Sigmoid colon (tissue), 7 donors: ENCODE measurements at places on chromosomes 1 and 21. TPM values are rescaled to one million over a fixed set of nuclear protein-coding genes. Genes with fewer than 3 reads are reported as not detected.

GRCh38 chr1:246726881-246727280 lies 2.7 kb downstream of the SCCPDH start:
- H3K36me3 ChIP-seq, result peaks cover 17% of the 10 kb centered on the region
- no peaks in the 10 kb centered on the region for H3K27me3 ChIP-seq
- no peak for DNase-seq
- peak overlapping the region; percentile 86 for H3K27ac ChIP-seq
- H3K4me3 ChIP-seq, result no peak overlapping the region

GRCh38 chr1:2801535-2802291 lies at the start of gene TTC34:
Gene TTC34, minus strand, starts transcription at chr1:2801693. Its CDS starts 866 bp downstream, at chr1:2800827.
- H3K27me3 ChIP-seq, result peaks cover 85% of the 10 kb centered on the region
- H3K4me3 ChIP-seq, result no peak within 1 kb of the TSS
- peak; percentile 61 for DNase-seq
- no peaks in the 10 kb centered on the region for H3K4me1 ChIP-seq
- no peak within 1 kb of the TSS for H3K27ac ChIP-seq
- H3K36me3 ChIP-seq, result no peaks in the 10 kb centered on the region

GRCh38 chr1:231976231-231976630 lies 349.6 kb downstream of the DISC1 start:
- no peaks in the 10 kb centered on the region for H3K4me1 ChIP-seq
- H3K27ac ChIP-seq, result no peak overlapping the region

GRCh38 chr1:79694241-79694640 lies 687.7 kb upstream of the ADGRL4 start:
- H3K4me1 ChIP-seq, result no peaks in the 10 kb centered on the region
- H3K27ac ChIP-seq, result no peak overlapping the region
- H3K36me3 ChIP-seq, result no peaks in the 10 kb centered on the region
- no peak overlapping the region for H3K4me3 ChIP-seq
- H3K27me3 ChIP-seq, result no peaks in the 10 kb centered on the region
- no peak for DNase-seq

DNA sequence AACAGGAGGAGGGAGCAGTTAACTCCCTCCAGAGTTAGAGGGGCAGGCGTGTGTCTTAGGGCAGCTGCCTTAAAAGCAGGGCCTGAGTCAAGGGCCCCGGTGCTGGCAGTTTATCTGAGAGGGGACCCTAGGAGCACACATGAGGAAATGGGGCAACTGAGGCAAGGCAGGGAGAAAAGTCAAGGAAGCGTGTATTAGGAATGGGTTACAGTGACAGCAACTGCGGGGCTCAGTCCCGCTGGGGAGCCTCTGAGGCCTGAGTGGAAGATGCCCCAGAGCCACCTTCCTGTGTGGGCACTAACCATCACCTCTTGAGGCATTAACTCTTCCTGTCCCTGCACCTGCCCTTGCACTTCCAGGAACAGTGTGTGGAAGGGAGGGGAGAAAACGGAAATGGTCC lies 276.3 kb downstream of the MATN1 start:
- no peaks in the 10 kb centered on the region for H3K4me1 ChIP-seq
- H3K27me3 ChIP-seq, result no peaks in the 10 kb centered on the region
- H3K4me3 ChIP-seq, result no peak overlapping the region

DNA sequence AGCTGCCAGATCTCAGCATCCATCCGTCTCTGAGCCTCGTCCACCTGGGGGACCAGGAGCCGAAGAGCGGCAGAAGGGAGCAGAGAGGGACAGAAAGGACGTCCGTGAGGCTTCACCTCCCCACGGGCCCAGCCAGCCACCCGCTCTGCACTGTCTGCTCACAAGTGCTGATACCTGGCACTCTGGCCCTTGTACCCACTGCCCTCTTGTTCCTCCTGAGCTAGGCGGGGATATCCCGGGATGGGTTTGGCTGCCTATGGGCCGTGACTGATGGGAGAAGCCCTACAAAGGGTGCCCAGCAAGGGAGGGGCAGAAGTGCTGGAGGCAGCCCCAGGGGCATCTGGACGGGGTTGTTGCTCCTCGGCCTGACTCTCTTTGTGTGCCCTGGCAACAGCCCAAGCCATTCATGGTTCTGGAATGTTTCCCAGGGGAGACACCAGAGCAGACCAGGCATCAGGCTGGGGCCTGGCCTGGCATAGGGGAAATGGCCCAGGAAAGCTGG lies 57.6 kb downstream of the LDLRAD2 start:
- H3K4me3 ChIP-seq, result no peak overlapping the region
- H3K27ac ChIP-seq, result peak overlapping the region; percentile 84
- peak; percentile 97 for DNase-seq
- H3K27me3 ChIP-seq, result no peaks in the 10 kb centered on the region
- H3K4me1 ChIP-seq, result peaks cover 51% of the 10 kb centered on the region

DNA sequence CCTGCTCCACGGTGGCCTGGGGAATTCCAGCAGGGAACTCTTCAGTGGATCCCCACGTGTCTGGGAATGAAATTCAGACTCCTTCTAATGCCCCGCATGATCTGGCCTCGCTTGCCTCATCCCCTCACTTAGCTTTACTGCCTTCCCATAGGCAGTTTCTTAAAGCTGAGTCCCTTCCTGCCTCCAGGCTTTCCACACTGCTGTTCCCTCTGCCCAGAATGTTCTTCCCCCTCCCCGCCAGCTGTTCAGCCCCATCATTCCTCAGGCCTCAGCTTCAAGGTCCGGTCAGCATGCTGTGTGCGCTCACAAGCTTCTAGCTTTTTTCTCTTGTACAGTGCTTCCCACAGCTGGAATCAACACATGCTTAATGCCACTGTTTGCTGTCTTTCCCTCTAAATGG lies 54.9 kb upstream of the WASF2 start:
- peaks cover 78% of the 10 kb centered on the region for H3K4me1 ChIP-seq
- H3K36me3 ChIP-seq, result peaks cover 22% of the 10 kb centered on the region
- peak overlapping the region; percentile 85 for H3K27ac ChIP-seq

GRCh38 chr1:149848340-149849110 lies 50.8 kb upstream of the BOLA1 start:
- DNase-seq, result no peak
- no peak overlapping the region for H3K4me3 ChIP-seq
- H3K36me3 ChIP-seq, result no peaks in the 10 kb centered on the region
- H3K27ac ChIP-seq, result no peak overlapping the region

DNA sequence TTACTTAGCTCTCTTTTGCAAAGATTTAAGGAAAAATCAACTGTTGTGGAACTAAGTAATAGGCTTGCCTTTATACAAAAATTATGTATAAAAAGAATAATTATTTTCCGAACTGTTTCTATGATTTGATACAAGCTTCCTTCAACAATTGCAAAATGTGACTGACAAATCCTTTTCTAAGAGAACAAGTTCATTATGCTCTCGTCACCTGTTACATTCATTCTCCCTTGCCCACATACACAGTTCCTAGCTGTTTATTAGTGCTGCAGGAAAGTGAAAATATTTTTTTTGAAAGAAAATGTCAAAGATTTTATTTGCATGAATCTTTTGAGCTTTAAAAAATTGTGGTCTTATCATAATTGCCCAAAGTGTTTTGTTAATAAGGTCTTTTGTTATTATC lies 466.2 kb downstream of the USP25 start:
- no peaks in the 10 kb centered on the region for H3K27me3 ChIP-seq
- H3K27ac ChIP-seq, result peak overlapping the region; percentile 65
- H3K4me1 ChIP-seq, result no peaks in the 10 kb centered on the region
- peak overlapping the region; percentile 15 for H3K4me3 ChIP-seq

DNA sequence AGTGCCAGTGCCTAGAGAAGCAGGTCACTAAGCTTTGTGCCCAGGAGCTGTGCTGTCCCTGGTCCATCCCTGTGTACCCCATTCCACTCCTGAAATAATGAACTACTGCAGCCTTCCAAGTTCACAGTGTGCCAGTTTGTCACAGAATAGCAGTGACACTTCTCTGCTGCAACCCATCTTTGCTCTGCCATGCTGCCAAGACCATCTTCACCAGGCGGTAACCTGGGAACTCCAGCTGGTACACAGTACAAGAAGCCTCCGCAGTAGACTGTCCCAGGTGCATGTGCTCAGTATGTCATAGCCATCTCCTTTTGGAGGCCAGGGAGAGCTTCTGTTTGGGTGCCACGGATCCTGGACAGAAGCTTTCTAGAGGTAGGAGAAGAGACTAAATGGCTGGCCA lies 138.0 kb downstream of the DHRS3 start:
- H3K4me3 ChIP-seq, result no peak overlapping the region
- no peaks in the 10 kb centered on the region for H3K27me3 ChIP-seq
- no peaks in the 10 kb centered on the region for H3K36me3 ChIP-seq

DNA sequence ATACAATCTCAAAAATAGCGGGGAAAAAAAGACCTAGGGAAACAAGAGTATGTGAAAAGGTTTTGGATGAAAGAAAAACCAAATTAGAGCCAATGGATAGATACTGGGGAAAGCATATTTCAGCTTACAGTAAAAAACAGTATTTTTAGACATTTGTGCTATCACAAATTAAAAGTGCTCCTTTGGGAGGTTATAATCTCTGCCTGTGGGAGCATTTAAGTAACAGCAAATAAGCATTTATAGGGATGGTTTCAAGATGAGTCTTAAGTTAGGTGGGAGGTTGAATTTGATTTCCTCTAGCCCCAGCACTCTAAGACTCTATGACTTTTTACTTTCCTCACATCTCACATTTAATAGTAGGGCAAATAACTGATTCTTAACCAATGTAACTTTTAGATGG lies 79.6 kb upstream of the SLFNL1 start:
- peak overlapping the region; percentile 76 for H3K27ac ChIP-seq
- no peak for DNase-seq
- H3K27me3 ChIP-seq, result no peaks in the 10 kb centered on the region
- H3K36me3 ChIP-seq, result no peaks in the 10 kb centered on the region

CCT8 gene
- total RNA-seq, result 67.3 TPM

DNA sequence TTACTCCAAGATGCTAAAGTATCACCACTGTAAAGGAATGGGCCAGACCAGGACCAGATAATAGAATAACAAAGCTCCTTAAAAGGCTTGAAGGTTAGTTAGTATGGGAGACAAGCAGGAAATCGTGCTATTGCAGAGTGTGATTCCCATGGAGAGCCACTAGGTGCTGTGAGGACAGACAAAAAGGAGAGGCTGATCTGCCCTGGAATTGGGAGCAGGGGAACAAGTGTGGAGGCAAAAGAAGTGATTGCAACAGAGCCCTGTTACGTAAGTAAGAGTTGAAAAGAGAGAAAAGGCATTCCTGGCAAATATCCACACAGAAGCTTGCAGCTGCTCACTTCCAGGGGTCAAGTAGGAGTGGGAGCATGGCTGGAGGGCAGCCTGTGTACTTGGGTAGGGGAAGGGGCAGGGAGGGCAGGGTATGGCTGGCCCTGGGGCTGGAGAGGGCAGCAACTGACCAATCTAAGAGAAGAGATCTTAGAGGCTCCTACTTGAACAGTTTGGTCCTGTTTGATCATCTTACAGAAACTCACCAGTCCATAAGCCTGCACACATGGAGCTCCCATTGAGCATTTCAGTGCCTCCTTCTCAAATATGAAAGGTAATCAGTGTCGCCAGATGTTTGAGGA lies 207.7 kb upstream of the GJB5 start:
- no peaks in the 10 kb centered on the region for H3K36me3 ChIP-seq

GRCh38 chr1:10108948-10109708 lies 76.4 kb downstream of the UBE4B start:
- H3K27me3 ChIP-seq, result no peaks in the 10 kb centered on the region
- peak overlapping the region; percentile 71 for H3K27ac ChIP-seq
- DNase-seq, result no peak
- peaks cover 22% of the 10 kb centered on the region for H3K36me3 ChIP-seq
- no peak overlapping the region for H3K4me3 ChIP-seq

SPRR2F gene
- total RNA-seq, result not detected

GRCh38 chr1:153872331-153872730 lies 50.4 kb downstream of the GATAD2B start:
- no peak for DNase-seq
- H3K36me3 ChIP-seq, result no peaks in the 10 kb centered on the region
- no peak overlapping the region for H3K4me3 ChIP-seq
- no peak overlapping the region for H3K27ac ChIP-seq
- H3K4me1 ChIP-seq, result no peaks in the 10 kb centered on the region
- H3K27me3 ChIP-seq, result no peaks in the 10 kb centered on the region

DNA sequence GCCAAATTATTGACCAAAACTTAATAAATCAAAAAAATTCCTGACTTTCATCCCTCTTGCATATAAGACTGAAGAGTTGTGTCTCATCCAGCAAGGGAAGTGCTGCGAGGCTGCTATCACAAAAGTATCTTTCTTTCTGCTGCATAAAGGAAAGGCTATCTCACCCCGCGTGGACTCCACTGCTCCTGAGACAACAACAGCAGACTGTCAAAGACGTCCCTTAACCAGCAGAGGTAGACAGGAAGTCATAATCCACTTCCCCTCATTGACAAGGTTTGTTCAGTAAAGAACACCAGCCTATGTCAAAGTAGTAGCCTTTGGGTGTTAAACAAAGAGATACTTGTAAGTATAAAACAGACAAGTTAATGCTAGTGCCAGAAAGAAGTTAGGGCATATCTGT lies 29.4 kb downstream of the VPS26C start:
- H3K4me3 ChIP-seq, result no peak overlapping the region
- H3K4me1 ChIP-seq, result no peaks in the 10 kb centered on the region
- no peaks in the 10 kb centered on the region for H3K27me3 ChIP-seq
- H3K27ac ChIP-seq, result no peak overlapping the region
